NCI-H345 (cell line): ENCODE measurements at places on chromosomes 3 and 15.

DNA sequence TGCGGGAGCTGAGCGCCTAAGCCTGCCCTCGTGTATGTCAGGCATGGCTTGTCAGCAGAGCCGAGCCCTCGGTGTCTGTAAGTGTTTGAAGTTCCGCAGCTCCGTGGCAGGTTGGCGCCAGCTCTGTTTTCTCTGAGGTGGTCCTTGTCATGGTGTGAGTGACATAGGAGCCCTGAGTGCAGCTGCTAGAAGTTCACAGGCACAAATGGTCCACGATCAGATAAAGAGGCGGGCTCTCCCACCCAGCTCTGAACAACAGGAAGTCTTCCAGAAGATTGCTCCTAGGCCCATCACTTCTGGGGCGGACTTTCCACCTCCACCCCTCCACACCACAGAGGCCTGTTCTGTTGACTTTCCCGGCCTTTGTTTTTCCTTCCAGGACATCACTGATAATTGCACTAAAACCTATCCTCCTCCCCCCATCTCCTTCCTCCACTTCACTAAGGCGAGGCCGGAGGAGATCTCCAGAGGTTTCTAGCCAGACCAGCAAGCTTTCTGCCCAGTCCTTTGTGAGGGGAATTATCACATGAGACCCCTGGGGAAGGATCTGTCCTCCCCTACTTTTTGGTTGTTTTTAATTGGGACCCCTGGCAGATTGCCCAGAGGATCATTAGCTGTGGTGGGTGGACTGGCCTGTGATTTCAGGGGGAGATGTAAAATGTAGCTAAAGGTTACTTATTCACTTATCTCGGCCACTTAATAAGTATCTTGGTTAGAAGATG is 19.9 kb downstream of the ITPR1 start:
- no peak for DNase-seq

DNA sequence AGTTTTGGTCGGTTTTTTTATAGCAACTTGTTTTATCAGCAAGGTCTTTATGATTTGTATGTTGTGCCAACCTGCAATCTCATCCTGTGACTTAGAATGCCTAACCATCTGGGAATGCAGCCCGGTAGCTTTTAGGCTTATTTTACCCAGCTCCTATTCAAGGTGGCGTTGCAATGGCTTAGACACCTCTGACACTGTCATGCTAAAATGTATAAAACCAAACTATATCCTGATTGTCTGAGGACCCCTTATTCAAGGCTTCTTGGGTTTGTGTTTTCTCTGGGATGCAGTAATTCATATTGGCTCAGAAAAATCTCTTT is 209.0 kb upstream of the ALCAM start:
- no peak for DNase-seq

- DNase-seq, result peak; percentile 31
Observed at GRCh38 chr3:151439652-151440125, 21.2 kb downstream of the IGSF10 start.

DNA sequence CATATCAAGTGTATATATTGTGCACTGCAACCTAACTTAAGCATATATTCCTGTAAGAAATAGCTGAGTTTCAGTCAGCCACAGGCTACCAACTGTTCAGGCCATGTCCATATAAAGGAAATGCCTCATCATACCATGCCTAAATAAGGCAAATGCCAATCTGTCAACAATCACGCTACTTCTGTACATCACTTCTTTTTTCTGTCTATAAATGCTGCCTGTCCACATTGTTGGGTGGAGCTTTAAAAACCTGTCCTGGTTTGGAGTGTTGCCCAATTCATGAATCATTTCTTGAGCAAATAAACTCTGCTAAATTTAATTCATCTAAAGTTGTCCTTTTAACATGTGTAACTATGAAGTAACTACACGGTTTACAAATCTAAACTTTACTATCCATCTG is 1091.9 kb downstream of the NSUN3 start:
- DNase-seq, result no peak

GRCh38 chr15:94174399-94174802 is 57.0 kb upstream of the MCTP2 start:
- DNase-seq, result no peak

DNA sequence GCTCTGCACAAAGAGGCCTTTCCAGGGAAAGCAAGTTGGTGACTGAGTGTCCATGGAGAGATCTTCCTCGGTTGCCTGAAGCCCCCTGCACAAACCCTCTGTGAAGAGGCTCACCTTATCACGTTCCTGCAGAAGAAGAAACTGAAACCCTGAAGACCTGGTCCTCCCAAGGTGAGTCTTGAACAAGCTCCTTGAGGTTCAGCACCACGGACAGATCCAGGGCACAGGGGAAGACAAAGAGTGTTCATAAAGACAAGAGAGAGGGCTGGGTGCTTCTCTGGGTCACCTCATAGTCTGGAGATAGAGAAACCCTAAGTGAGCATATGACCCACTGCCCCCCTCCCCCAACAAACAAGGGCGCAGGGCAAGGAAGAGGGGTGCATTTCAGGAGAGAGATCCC is 21.7 kb upstream of the TBC1D21 start:
- DNase-seq, result no peak

DNA sequence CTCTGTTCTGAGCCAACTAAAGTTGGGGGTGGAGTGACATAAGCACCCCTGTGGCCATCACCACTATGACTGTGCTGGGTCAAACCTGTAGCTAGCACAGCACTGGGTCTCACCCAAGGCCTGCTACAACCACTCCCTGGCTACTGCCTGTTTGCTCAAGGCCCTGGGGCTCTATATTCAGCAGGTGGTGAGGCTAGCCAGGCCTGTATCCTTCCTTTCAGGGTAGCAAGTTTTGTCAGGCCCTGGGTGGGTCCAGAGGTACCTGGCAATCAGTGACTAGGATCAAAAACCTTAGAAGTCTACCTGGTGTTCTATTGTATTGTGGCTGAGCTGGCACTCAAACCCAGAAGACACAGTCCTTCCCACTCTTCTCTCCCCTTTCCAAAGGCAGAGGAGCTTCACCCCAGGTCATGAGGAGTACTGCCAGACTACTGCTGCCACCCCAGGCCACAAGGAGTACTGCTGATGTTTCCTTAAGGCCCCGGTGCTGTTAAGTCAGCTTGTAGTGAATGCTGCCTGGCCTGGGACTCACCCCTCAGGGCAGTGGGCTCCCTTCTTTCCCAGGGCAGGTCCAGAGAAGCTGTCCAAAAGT is 170.8 kb downstream of the IGSF11 start:
- DNase-seq, result no peak

DNA sequence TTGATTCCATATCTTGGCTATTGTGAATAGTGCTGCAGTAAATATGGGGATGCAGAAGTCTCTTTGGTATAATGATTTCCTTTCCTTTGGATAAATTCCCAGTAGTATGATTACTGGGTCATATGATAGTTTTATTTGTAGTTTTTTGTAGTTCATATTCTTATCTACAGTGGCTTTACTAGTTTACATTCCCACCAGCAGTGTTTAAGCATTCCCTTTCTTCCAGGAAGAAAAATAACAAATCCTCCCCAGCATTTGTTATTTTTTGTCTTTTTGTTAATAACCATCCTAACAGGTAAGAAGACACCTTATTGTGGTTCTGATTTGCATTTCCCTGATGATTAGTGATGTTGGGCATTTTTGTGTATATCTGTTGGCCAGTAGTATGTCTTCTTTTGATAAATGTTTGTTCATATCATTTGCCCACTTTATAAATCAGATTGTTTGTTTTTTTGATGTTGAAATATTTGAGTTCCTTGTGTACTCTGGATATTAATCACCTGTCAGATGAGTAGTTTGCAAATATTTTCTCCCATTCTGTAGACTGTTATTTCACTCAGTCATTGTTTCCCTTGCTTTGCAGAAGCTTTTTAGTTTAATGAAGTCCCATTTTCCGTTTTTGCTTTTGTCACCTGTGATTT is 163.3 kb upstream of the THRB start:
- no peak for DNase-seq

DNA sequence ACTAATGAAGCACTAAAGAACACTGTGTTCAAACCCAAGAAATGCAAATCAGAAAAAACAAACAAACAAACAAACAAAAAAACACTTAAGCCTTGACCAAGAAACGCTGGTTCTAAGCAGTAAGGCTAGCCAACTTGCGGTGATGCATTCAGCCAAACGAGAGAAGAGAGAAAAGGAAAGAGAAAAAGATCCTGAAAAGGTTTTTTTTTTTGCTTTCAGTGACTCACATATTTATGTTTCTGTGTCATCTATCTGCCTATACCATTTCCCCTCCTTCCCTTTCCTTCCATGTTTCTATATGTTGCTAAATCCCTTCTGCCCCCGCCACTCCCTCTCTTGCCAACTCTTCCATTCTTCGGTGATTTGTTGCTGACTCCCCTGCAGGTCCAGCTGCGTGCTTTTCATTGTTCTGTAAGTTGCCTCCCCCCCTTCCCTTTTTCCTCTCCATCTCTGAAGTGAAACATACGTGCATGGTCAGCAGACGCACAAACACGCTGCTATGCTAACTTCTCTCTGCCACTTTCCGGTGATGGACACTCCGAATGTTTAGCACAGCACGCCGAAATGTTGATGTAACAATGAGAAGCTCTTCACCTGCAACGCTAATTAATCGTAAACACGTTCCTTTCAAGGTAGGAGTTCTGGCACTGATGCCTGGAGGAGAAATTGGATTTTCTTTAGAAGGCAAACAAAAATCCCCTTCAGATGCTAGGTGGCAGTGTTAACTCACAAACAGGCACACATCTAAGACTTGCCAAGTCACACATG is 154.4 kb downstream of the TUSC7 start:
- peak; percentile 66 for DNase-seq

- DNase-seq, result peak; percentile 92
Observed at GRCh38 chr3:55244247-55244646, 242.9 kb downstream of the WNT5A start.

GRCh38 chr3:140395134-140396075 is 282.5 kb upstream of the TRIM42 start:
- no peak for DNase-seq

DNA sequence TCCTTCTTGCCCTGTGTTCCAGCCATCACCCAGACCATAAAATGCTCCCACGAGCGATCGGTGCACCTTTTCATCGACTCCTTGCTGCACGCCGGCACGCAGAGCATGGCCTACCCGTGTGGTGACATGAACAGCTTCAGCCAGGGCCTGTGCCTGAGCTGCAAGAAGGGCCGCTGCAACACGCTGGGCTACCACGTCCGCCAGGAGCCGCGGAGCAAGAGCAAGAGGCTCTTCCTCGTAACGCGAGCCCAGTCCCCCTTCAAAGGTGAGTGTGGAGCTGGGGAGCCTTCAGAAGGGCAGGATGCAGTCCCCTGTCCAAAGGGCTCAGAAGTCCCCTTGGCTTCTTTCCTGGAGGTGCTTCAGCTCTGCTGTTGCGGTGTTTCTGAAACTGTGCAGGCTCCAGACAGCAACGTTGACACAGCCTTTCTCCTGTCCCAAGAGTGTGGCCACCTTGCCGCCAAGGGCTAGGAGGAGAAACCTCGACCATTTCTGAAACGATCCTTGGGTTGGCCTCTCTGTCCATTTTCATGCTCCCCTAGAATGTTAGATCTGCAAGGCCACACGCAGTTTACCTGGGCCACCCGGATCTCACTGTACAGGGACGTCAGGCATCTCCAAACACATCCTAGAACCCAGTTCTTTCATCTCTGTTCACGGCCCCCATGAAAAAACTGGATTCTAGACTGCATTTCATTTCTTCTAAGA is 116.7 kb downstream of the LIPC start:
- DNase-seq, result no peak

DNA sequence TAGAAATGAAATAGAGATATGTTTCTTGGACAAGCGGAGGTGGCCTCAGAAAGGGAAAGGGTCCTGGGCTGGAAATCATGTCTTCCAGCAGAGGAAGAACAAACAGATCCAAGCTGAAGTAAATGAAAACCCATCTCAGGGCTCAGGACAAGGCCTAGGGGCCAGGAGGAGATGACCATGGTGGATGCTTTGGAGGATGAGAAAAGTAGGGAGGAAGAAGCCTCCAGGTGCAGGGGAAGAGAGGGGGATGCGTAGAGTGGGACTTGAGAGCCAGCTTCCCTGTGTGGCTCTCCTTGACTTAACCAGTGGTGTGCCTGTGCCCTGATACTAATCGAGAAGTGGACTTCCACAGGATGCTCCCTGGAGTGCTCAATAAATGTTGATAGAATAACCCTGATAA is 203.2 kb downstream of the FAM43A start:
- no peak for DNase-seq

GRCh38 chr15:75237316-75237982 is 20.7 kb upstream of the GOLGA6C start:
- no peak for DNase-seq

- no peak for DNase-seq
Observed at GRCh38 chr15:80480909-80481308, 76.7 kb downstream of the ARNT2 start.

- DNase-seq, result no peak
Observed at GRCh38 chr3:48157950-48158376, 30.3 kb downstream of the CDC25A start.

DNA sequence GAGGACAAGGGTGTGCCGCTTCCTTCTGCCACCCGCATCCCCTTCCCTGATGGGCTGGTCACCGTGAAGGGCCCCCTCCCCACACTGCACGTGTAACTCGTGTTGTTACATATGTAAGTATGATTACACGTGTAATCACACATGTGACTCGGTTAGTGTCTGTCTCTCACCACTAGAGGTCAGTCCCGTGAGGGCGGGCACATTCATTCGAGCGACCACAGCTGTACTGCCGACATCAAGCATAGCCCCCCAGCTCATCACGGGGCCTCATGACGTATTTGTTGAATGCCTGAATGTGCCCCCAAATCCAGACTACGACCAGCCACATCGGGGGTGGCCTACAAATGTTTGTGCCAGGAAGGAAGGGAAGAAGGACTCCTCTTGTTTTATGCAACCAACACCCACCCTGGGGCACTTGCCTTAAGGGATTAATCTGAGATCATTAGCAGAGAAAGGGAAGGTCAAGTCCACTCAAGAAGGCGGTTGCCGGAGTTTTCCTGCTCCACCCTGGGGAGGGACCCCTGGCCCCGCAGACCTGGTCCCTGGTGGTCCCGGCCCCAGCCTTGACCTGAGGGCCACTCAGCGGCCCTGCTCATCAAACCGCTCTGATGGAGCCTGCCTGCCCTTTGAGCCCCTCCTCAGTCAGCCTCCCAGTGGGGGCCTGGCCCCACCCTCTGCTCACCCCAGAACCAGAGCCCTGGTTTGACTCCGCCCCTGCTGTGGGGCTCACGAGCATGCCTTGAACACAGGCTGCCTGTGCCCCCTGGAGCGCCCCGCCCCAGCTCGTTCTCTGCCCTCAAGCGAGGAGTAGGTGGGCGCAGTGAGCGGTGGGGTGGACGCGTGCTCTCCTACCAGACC is 52.8 kb downstream of the RGMA start:
- DNase-seq, result peak; percentile 30
